ENCODE measurements at places on chromosomes 5 and 9.

DNA sequence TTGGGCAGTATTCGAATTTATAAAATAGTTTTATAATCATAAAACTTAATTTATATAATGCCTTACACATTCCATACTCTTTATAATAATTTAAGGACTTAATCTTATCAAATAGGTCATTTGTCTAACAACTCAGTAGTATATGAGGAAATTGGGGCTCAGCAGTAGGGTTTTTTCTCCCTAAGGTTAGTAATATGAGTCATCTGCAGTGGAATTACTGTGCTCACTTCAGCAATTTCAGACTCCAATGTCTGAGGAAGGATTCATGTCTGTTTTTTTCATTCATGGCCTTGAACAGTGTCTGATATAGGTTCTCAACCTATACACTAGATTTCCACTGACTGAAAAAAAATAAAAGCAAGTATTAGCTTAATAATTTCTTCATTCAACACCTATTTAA, 7.4 kb downstream of the DMRTA1 start:
- DNase-seq = no peak

- DNase-seq = no peak
These were observed 97.2 kb downstream of the NFIB start for GRCh38 chr9:14216612-14217194.

- no peak for DNase-seq
These were observed 559.8 kb downstream of the HINT1 start for GRCh38 chr5:130605234-130605633.

GRCh38 chr9:98775831-98776441, 20.4 kb downstream of the ANKS6 start:
- no peak for DNase-seq

DNA sequence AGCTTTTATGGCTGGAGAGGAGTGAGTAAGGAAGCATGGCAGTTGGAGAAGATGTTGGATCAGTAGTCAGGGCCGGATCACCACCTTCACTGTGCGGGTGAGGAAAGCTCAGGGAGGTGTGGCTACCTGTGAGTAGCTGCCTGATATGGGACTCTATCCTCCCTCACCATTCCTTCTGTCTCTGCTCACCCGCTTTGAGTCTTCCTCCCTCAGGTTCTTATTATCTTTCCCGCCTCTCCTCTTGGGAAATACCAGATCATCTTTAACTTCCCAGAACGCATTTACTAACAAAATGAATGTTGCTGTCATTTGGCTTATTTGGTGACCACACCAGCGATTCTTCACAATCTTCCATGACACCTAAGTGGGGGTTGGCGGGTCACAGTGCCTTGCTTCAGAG, 140.7 kb upstream of the GPR151 start:
- DNase-seq = no peak

DNA sequence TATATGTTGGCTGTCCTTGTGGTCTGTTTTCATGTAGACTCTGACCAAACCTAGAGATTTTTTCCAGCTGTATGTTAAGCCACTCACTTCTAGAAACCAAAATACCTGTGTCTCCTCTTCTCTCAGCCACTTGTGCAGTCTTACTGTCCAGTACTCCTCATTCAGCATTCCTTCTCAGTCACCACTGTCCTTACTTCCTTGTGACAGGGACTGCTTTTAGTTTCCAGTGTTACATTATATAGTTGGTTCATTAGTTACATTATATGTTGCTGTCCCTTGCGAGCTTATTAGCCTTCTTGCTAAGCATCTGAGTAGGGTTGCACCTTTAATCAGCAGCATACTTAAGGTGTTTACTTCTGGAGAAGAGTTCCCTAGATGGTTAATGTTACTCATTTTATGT, 4.3 kb downstream of the ATP6V1G1 start:
- DNase-seq = no peak

DNA sequence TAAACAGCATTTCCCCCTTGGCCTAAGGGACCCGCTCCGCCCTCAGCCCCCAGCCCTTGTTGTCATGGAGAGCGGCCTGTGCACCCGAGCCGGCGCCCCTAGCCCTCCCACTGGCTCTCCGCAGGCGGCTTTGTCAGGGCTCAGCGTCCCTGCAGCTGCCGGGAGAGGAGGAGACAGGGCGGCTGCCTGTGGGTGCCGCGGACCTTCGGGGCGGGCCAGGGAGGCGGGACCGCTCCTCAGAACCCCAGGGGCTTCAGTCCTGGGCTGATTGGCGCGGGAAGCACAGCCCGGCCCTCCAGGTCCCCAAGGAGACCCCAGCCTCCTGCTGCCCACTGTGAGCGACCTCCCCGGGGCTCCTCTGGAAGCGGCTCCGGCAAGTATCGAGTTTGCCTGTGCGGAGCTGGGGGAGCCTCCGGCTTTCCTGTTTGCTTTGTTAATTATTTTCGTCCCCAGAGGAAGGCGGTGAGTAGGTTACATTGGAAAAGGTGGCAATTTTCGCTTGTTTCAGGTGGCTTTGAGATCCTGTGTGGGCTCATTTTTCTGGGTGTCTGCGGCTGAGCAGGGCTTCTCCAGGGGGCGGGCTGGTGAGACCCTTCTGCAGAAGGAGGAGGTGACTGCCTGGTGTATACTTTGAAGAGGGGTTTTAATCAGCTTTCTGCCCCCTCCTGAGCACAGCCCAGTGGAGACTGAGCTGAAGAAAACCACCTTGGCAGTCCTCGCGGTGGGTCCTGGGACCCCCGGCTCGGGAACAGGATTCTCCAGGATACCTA, at the start of gene FGD3:
TSS of gene FGD3 (plus strand) at position 256 of the 770 bp plus-strand sequence. CDS start 28,734 bp downstream, outside the sequence.
- peak; percentile 30 for DNase-seq

GRCh38 chr5:14489643-14490042, 91.9 kb upstream of the OTULINL start:
- no peak for DNase-seq

GRCh38 chr5:123351240-123351639, 72.0 kb downstream of the CEP120 start:
- DNase-seq = no peak

DNA sequence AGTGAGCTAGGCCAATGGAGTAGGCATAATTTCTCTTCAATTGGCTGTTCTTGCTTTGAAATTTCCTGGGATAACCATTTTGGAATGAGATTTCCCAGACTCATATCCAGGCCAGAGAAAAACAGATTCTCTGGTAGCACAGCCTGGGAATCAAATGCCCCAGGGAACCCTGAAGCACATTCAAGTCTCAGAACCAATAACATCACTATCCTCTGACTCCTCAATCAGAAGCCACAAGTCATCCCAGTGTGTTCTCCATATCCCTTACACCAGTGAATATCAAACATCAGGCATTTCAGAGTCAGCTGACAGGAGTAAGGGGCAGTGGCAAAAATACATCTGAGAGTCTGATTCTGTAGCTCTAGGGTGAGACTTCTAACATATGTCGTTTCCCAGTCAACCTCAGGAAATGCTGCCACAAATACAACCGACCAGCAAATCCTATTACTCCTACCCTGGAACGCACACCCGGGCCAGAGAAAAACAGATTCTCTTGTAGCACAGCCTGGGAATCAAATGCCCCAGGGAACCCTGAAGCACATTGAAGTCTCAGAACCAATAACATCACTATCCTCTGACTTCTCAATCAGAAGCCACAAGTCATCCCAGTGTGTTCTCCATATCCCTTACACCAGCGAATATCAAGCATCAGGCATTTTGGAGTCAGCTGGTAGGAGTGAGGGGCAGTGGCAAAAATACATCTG, 537.7 kb upstream of the NMUR2 start:
- no peak for DNase-seq

DNA sequence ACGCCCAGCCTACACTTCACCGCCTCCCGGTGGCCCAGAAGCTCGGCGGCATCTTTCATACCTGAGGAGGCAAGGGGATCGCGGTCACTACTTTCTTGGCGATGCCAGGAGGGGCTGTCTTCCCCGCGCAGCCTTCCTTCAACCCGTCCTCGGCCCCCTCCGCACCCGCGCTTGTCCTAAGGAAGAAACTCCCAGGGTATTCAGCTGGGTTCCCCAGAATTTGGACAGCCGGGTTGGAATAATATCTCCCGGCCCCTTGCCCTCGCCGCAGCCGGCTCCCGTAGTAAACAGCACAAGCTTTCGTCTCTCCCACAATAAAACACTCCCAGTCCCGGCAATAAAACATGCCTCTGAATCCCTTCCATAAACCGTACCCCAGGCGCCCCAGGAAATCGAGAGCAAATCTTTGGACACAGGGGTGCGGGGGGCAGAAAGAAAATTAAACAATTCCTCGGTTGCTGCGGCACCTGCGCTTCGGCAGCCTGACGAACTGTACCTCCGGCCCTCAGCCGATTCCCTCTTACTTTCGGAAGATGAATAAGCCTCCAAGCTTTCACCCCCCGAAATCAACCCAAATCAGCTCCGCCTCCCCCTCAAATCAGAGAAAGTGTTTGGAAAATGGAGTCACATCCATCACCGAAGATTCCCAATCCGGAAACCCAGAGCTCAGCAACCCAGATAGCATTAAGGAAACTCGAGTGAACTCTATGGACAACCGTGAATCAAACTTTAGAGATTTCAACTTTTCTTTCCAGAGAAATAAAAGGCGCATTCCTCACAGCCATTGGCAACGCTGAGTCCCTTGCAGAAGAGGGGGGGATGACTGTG, 1.1 kb downstream of the OTP start:
- DNase-seq = no peak
